ENCODE measurements at places on chromosomes 16 and 17.
A peak's percentile ranks its signal among the peaks of the same experiment; 100 is the strongest.

DNA sequence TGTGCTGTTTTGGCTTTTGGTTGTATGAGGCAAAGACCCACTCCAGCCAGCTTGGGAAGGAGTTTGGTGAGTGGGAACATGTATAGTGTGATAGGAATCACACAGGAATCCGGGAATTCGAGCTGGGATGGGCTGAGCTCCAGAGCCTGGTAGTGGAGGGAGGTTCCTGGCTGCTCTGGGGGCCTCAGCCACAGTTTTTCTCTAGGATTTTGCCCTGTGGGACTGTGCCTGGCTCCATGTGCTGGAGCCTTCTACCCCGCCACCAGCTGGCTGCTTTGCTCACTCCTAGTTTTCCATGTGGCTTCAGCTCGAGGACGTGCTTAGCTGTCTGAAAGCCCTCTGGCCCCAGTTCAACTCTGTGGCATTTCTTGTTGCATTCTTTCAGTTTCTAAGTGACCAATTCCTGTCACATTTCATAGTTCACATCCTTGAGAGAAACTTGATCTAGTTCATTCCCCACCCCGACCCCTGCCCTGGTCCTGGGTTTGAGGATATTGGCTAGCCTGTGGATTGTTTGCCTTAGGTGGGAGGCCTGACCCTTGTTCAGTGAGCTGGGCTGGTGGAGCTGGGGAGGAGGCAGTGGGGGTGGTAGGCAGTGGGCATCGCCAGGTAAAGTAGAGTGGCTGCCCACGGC, 5.0 kb downstream of the SEC14L1 start:
- DNase-seq = no peak

GRCh38 chr17:57785022-57785421, 39.9 kb upstream of the CCDC182 start:
- no peak for DNase-seq

- no peak for DNase-seq
Observed at GRCh38 chr16:62950351-62950750, 914.1 kb upstream of the CDH8 start.

GRCh38 chr17:488993-489757, 136.6 kb upstream of the RPH3AL start:
- no peak for DNase-seq

GRCh38 chr17:12667299-12667958, 1.7 kb downstream of the MYOCD start:
- no peak for DNase-seq

- DNase-seq = peak; percentile 74
Observed at GRCh38 chr17:40560592-40561293, 4.5 kb downstream of the CCR7 start.

Measured in effector memory CD8-positive, alpha-beta T cell (primary cell).